ENCODE measurements at places on chromosomes 11 and 22.

DNA sequence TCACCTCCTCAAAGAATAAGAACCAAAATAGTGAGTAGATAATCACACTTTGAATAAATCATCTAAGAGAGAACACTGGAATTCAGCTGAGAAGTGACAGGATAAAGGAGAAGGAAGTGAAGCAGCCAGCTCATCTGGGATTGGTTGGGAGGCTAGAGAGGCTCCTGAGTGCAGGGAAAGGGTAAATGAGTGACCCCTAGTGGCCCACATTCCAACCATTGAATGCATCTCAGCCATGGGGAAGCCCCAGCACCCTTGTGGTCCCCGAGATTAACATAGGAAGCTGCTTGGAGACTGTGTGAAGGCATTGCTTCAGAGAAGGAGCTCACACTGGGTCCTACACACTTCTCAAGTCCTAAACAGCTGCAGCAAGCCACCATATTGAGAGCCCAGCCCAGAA, 82.3 kb downstream of the JRKL start:
- DNase-seq: no peak

GRCh38 chr11:17898071-17898470, 114.8 kb downstream of the SERGEF start:
- no peak for DNase-seq

- no peak for DNase-seq
Measured at GRCh38 chr22:45688600-45689080, 17.0 kb downstream of the ATXN10 start.

GRCh38 chr22:23913306-23913660, 19.1 kb downstream of the MIF start:
- DNase-seq: no peak

- no peak for DNase-seq
Measured at GRCh38 chr11:56624661-56625110, 10.0 kb upstream of the OR5M1 start.

DNA sequence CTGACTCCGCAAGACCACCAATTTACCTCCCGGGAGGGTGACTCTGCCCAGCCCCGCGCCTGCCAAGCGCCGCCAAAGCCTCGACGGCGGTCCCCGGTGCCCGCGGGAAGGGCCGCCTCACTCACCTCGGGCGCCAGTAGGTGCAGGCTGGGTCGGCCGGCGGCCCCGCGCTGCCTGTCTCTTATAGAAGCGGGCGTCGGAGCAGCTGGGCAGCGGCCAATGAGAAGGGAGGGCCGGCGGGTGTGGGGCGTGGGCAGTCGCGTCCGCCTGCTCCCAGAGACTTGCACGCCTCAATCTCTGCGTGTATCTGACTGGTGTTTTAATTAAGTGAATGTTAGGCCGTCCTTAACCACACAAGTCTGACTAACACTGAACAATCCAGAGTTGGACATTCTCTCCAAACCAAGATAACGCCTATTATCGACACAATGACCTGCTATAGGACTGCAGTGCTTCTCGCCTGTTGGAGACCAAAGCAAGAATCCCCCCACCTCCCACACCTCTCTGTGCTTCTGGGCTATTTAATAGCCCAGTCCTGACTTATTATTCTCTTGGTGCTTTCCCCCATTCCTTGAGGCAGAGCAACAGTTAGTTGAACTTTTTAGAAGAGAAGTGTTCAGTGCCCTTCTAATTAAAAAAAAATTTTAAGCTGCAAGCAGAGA, at the start of gene TPH1:
TSS of gene TPH1 (minus strand) at position 154 of the 662 bp plus-strand sequence. CDS start 5,507 bp downstream, outside the sequence.
- peak; percentile 76 for DNase-seq

DNA sequence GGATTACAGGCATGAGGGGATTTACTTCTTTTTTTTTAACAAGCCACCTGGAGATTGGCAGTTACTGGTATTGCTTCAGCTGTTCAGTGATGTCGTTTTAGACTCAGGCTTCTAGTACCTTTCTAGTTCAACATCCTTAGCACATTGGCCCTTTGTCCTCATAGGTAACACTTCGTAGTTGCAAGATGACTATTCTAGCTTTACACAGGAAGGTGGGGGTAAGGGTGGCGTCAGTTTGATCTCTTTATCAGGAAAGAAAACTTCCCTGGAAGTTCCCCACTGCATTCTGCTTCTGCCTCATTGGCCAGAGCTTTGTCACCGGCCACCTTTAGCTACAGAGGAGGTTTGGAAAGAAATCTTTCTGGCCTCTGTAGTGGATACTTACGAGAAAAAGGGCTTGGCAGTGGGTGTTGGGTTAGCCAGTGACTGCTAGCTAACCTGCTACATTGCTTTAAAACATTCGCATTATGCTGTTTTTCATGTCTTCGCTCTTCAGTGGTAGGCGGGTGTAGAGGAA, 40.7 kb downstream of the SFI1 start:
- no peak for DNase-seq

GRCh38 chr11:120135838-120136237, 2.1 kb downstream of the TRIM29 start:
- DNase-seq: no peak

- peak; percentile 23 for DNase-seq
Measured at GRCh38 chr11:77207019-77207485, 79.0 kb downstream of the MYO7A start.

DNA sequence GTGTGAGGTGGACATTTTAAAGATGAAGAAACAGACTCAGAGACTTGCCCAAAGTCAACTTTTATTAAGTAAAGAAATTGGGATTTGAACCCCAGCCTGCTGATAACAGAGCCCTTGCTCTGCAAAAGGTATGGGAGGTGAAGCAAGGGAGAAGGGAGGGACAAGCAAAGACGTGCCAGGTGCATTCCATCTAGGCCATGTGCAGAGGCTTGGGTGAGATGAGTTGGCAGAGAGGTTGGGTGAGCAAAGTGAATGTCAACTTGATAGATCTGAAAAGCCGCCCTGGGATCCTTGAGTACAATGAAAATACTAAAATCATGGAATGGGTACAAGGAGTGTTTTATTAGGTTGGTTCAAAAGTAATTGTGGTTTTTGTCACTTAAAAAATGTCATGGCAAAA, 341.3 kb downstream of the CADM1 start:
- no peak for DNase-seq

- DNase-seq: no peak
Measured at GRCh38 chr22:50243685-50244419, 971 bp downstream of the TUBGCP6 start.

GRCh38 chr11:134915212-134915611, 503.2 kb upstream of the B3GAT1 start:
- DNase-seq: no peak

- no peak for DNase-seq
Measured at GRCh38 chr11:20488352-20488751, 100.8 kb downstream of the PRMT3 start.

DNA sequence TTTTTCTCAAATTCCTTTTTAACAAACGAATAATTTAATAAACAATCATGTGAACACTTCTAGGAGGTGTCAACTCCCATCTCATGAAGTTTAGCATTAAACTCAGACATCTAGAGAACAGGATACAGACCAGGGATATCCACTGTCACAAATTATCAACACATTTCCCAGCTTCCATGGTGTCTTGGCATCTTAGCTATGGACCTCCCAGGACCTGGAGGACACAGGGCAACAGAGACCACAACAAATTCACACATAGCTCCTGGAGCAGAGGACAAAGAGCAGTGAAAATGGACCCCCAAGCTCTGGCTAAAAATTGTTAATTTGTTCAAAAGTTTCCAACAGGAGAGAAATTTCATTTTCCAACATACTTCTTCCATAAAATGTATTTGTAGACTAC, 102.2 kb downstream of the SGSM3 start:
- DNase-seq: no peak

GRCh38 chr11:107619926-107620325, 29.0 kb downstream of the ELMOD1 start:
- no peak for DNase-seq

DNA sequence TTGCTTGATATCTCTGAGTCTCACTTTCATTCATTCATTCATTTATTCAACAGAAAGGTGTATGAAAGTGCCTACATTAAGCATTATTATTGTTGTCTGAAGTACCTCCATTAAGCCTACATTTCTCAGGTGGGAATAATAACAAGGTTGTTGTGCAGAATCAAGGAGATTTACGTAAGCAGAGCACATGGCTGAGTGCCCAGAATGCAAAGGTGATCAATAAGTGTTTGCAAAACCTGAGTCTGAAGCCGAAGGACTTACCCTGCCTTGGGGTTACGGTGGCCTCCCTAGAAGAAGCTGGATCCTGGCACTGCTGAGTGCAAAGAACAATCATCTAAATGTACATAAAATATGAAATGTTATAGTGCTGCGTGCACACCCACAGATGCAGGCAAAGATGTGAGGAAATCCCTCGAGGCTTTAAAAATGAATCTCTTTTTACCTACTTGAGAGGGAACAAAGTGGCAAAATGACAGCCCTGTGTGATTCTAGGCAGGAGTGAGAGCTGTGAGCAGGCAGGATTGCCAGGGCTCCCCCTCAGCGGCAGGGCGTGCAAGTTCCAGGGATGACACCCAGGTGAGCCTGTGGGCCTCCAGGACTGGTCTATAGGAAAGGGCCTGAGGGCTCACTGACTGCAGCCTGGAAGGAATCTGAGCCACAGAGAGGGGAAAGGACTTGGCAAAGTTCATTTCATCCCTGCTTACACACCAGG, 133.1 kb upstream of the TBCEL start:
- DNase-seq: no peak

DNA sequence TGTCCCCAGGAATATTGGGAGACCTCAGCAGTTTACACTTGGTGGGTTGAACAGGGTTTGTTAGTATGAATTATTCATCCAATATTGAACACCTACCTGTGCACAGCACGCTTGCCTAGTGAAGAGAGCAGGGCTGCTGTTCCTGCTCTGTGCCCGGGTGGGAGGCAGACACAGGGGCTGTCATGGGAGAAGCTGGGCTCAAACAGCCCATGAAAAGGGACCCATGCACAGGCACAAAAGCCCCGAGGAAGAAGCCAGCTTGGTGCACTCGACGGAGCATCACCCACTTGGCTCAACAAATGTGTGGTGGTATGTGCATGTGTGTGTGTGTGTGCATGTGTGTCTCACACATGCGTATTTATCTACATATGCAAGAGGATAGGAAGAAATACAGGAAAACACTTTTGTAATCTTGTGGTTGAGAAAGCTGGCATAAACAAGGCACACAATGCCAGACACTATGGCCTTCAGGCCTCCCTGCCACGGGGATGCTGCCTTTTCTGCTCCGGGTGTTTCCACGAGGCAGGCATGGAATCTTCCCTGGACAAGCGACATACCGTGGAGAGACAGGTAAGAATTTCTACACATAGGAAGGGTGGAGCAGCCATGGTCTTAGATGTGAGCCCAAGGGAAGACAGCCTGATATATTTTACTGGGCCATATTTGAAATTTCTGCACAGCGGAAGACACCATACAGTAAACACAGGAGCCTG, 5.0 kb upstream of the APOBEC3A start:
- no peak for DNase-seq

Measured in H9 (cell line).